SW 1271 (cell line): ENCODE measurements at places on chromosomes 7 and 10.

DNA sequence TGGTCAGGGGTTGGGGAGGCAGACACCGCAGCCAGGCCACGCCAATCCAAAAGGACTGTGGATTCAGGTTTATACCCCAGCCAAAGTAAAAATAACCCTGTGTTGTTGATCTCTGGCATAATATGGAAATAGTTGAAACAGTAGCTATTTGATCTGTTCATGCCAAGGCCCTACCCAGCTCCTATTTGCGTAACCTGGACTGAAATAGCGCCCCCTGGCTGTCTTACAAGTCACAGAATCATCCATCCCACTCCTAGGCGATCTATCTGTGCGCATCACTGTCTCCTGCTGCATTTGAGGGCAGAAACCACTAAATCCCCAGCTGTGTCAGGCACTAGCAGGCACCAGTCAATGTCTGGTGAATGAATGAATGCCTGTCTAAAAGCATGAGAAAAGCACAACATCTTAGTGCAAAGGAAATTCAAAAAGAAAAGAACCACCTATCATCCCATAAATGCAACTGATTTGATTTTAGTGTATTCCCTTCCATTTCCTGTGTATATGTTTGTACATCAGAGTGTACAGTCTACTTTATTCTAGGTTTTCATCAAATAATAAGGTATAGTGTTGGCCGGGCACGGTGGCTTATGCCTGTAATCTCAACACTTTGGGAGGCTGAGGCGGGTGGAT lies 160.0 kb downstream of the SLIT1 start:
- DNase-seq: no peak

DNA sequence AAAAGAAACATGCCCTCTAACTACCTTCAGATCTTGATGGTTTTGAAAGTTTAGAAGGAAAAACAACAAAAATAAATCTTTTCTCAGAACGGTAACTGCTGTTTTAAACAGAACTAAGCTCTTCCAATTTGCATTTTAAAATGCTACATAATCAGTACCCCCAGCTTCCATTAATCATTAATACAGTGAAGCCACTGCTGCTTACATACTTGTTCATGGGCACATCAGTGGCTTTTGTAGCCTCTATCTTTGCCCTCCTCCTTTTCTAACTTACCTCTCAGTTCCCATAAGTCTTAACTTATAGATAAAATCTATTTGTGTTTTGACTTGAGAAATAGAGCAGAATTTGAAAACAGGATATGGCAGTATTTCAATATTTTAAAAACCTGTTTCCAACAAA lies 109.1 kb downstream of the POLL start:
- no peak for DNase-seq

DNA sequence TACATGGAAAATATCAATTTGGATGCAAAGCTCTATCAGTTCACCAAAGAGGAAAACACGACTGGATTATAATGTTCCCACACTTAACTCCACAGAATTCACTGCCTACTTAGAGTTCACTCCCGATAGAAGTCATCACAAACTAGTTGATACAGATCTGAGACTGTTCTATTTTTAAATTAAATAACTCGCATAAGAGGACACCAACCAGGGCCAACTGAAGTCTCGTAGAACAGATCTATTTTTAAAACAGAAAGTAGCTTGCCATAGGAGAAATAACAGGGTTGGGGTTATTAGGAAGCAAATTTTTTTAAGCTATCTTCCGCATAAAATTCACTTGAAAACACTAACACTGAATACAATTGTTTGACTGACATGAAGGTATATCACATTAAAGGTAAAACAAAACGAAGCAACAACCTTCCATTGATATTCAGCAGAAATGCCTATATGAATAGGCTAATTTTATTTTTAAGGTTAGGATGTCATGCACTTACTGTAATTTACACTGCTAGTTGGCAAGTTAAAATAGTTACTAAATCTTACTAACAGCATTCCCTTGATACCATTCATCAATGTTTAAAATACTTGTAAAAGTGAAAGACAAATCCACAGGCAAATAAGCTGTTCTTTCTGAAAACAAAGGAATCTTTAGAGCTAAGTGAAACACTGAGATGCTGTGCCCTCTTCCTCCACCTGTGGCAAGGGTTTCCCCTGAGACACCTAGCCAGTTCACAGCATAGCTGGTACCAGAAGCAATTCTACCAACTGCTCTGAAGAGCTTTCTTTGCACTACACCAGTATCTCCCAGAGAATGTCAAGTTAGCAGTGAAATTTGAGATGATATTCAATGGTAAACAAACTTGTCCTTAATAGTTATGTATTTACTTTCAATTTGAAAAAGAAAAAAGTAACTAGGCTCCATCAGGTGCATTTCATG lies 186.7 kb upstream of the ANK3 start:
- DNase-seq: no peak

DNA sequence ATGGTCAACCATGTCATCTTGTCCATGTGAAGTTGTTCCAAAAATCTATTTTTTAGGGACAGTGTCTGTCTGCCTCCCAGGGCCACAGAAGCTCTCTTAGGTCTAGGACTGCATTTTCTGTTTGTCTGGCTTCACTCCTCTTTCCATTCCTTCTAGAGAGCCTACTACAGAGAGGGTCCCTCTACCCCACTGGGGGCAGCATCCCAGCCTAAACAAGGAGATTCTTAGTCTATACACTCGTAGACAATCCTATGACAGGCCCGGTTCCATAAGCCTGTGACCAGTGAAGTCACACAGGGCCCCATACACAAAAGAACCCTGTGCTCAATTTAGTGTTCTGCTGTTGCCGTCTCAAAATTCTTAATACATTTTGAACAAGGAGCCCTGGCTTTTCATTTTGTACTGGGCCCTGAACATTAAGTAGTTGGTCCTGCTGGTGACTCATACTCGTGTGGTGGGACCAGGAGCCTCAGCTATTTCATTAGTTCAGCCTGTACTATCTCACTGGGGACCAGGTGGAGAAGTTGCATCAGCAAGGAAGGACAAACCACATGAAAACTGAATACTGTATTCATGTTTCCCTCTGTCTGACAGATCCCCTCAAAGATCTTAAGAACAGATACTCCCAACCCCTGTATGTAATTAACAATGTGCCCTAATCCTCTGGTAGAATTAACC lies 23.5 kb upstream of the FAM180A start:
- DNase-seq: no peak

DNA sequence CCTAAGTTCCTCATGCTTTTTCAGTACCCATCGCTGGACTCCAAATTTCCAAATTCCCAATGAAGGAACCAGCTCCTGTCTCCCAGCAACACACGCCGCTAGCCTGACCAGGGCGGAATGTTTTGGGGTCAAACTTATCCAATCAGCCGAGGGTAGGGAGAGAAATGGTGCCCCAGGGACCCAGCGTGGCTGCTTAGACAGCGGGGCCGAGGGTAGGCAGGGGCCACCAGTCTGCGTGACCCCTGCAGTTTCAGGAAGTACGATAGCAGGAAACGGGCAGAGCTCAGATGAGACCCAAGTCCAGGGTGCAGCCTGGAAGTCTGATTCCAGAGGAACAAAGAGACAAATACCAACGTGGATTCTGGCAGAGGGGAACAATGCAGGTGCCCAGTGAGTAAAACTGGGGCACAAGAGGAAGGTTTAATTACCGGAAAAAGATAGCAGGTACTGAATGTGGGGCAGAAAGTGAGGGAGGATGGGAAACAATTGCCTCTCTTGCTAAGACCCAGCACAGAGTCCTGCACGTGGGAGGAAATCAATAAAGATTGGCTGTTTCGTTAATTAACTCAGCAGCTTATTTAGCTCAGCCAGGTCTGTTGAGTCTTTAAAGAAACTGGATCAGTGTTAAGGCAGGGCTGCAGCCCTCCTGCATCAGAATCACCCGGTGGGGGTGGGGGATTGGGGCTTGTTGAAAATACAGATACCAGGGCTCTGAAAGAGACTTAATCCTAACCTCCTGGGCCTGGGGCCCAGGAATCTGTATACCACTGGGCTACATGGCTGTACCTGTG lies 50.4 kb upstream of the NFE2L3 start:
- DNase-seq: no peak

DNA sequence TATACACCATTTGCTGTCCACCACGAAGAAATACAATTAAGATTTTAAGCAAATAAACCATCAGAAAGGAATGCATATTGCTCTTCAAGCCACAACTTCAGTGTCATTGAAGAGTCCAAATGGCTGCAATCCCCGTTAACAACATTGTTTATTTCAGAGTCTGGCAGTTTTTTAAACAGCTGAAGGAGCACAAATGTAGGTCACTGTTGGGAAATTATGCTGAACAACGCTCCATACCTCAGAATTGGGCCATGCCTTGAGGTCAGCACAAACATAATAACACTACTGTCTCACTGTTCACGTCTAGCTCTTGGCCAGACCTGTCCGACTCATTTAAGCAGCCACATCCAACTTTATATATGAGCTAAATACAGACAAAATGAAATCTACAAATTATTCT lies 453.9 kb upstream of the GHITM start:
- DNase-seq: no peak

GRCh38 chr7:91565499-91566401 lies 301.5 kb downstream of the FZD1 start:
- DNase-seq: no peak

- DNase-seq: no peak
Measured at GRCh38 chr7:114415064-114415989, 712 bp downstream of the FOXP2 start.

DNA sequence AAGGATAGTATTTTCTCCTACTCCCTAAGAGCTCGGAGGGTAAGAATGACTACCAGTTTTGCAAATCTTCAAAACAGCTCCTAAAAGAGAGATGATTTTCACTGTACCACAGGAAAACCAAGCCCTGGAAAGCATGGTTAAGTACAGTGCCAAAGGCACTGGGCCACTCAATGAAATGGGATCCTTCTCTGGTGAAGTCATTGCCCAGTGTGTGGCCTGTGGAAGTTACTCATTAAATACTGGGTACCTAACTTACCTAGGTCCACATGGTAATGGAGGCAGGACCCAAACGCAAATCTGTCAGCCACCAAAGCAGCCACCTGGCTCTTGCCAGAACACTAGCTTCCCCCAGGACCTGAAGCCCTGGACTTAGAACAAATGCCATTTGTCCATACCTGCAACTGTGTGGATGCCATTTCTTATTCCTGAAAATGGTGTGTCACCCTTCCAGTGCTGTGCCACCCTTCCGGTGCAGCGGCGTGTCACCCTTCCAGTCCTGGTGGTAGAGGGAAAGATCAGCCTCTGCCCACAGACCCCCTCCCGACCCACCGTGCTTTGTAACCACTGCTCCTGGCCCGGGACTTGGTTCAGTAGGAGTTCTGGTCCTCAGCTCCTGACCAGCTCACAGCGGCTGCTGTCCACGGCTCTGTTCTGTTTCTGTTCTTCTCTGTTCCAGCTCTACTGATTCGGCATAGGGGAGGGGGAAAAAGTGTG lies 659.2 kb downstream of the SDK1 start:
- no peak for DNase-seq

DNA sequence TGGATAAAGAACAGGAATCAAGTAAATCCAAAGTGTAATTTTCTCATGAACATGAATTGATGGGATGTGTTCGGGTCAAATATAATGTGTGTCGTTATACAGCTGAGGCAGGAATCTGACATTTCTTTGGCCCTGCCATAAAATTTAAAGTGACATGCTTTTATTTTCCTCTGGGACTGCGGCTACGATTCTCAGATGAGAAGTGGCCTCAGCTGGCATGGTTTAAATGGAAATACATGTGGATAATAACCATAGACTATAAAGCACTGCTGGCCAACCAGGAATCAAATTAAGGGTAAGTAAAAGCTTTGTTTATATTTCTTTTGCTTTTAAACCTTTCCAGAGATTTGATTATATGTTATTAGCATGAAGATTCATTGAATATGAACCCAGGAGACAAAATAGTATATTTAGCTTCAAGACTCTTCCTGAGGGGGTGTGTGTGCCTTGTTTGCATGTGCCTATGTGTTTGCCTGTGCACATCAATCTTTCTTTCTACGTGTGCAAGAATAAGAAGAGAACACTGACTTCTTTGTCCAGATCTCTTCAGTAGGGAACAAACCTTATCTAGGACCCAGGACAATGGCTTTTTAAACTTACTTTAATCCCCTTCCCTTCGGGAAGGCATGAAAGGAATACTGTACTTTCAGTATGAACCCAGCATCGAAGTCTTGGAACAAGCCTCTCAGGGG lies 629.0 kb upstream of the PFKP start:
- DNase-seq: no peak

DNA sequence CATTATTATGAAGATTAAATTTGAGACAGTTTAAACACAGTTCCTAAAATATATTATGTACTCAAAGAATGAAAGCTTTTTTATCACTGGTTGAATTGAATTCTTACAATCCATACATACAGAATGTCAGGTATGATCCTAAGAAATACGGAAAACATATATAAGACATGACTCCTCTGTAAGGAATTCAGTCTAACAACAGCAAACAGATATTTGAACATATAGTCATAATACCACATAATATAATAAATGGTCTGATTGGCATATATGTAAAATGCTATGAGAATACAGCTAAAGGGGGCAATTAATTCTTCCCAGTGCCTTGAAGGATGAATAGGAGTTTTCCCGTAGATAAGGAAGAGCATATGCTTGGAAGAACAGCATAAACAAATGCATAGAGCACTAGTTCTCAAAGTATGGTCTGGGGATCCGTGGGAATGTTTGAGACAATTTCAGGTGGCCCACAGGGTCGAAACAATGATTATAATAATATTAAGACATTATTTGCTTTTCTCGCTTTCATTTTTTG lies 10.6 kb upstream of the ARID5B start:
- DNase-seq: no peak

DNA sequence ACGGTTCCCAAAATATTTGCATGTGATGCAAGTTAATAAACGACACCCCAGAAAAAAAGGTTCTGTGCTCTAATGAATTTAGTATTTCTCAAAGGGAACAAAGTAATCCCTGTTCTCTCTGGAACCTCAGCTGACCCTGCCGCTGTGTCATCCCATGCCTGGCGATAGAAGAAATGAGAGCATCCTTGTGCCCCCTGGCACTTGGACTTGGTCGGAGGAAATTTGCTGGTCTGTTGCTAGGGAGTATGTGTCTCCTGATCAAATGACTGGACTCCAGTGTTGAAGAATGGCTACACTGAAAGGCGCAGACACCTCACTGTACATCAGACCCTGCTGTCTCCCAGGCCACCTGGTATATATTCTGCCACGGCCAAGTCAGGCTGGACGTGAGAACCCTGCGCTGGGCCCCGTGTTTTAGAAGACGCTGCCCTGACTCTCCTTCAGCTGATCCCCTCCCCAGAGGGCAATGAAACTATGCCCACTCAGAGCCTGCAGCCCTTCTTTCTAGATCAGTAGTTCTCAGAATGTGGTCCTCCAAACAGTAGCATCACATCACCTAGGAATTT lies 67.2 kb downstream of the THNSL1 start:
- no peak for DNase-seq
